ENCODE measurements at places on chromosomes 2 and 18.

DNA sequence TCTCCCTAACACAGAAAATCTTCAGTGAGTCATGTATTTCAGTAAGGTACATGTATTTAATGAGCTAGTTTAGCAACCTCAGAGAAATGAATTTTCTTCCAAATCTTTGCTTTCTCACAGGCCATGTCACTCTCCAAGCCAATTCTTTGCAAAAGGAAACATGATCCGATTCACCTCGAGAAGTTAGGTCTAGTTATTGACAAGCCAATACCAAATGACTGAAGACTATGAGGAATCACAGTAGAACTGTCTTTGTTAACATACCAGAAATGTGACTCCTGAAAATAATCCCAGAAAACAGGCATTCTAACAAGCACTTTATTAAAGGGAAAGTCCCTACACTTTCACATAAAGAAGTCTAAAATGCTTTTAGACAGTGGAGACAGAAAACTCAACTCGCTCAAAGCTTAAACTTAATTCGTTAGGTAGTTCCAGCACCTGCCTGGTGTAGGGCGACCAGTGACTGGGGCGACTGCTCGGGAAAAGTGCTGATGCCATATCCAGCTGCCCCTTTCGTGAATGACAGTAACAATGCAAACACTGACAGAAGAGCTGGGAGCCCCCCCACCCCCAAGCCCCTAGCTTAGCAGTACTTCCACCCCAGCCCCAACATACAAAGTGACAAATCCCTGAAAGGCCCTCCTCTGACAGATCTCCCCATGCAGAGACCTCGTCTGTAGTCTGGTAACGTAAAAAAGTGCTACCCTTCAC lies 1.8 kb downstream of the MEMO1 start:
- no peak for DNase-seq

- no peak for DNase-seq
Observed at GRCh38 chr18:35267161-35267651, 22.8 kb downstream of the ZSCAN30 start.

GRCh38 chr2:224194161-224194560 lies 155.1 kb upstream of the SERPINE2 start:
- DNase-seq: no peak

DNA sequence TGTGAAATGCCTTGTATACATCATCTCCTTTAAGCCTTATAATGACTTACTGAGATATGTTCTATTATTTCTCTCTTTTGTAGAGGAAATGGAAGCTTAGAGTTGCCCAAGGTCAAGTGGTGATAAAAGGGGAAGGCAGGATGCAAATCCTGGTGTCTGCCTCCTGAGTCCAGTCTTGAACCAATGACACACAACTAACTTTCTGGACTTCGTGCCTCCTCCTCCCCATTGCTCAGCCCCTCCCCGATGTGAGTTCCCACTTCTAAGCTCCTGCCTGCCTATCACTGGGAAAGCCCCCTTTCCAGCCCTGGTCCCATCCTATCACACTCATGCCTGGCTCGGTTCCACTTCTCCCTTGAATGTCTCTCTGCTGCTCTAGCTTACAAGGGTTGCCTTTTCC lies 6.9 kb upstream of the CTIF start:
- DNase-seq: no peak

DNA sequence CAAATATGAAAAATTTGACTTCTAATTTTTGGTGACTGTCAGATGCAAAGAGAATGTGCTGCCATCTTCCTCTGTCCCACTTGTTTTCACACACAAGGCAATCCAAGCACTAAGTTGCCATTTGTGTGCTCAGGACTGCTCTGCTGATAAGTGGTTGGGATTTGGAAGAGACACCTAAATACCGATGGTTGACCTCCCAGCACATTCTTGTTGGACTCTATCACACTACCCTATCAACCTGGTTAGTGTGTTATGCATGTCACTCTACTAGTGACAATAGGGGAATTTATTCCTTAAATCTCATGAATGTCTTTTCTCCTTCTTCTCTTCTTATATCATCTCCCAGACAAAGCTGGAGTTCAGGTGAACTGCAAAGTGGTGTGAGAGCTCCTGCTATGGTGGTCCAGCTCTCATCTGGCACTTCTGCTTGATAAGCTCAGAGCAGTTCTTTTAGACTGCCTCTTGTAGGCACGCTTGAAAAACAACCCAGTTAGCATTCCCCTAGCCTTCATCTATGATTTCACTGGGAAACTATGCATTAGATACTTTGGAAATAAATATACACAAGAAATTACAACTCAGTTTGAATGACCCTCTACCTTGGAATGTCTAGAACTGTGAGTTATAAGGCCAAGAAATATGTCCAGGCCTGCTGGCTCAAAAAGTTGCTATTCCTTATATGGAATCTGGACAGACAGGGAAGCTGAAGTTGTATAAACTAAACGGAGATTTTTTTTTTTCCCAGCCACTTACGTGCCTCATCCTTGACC lies 404.8 kb downstream of the MEIS1 start:
- DNase-seq: peak; percentile 97

GRCh38 chr2:239055756-239056493 lies 208.0 kb downstream of the TWIST2 start:
- no peak for DNase-seq

- DNase-seq: peak; percentile 43
Observed at GRCh38 chr2:64888591-64889309, 100.4 kb upstream of the SLC1A4 start.

DNA sequence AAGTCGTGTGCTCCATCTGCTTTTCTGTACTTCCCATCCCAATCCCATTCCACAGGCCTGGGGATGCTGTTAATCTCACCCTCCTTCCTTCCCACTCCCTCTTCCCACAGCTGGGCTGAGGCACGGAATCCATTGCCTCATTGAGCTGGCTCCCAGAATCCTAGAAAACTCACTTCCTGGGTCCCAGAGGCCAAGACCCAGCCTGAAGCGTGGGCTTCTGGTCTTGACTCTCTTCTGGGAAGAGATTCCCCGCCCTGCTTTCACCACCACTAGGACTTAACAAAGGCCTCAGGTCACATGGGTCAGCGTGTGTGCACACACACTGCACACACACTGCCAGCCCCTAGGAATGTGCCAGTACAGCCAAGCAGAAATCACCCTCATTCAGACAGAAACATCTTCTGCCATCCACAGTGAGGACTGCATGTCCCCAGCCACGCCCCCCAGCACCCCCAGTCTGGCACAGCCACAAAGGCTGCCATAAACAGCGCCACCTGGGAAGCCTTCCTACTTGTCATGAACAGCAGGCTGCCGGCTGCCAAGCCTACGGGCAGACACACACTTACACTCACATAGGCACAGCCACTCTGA lies 165.8 kb downstream of the TNS1 start:
- peak; percentile 37 for DNase-seq

DNA sequence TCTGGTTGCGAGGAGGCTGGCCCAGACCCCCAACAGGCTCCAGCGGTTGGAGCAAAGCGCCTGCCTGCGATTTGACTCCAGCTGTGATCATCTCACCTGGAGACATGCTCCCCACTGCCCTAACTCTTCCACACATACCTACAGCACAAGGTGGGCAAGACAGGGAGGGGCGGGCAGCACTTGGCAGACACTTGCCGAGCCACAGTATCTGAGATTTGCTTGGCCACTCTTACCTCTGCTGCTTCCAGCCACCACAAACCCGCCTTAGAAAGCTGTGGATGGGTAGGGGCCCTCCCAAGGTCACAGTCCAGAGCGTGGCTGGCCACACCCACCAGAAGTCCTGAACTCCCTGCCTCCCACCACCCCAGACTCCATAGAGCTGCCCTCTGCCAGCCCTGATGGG lies 8.2 kb downstream of the CYP26B1 start:
- DNase-seq: no peak

DNA sequence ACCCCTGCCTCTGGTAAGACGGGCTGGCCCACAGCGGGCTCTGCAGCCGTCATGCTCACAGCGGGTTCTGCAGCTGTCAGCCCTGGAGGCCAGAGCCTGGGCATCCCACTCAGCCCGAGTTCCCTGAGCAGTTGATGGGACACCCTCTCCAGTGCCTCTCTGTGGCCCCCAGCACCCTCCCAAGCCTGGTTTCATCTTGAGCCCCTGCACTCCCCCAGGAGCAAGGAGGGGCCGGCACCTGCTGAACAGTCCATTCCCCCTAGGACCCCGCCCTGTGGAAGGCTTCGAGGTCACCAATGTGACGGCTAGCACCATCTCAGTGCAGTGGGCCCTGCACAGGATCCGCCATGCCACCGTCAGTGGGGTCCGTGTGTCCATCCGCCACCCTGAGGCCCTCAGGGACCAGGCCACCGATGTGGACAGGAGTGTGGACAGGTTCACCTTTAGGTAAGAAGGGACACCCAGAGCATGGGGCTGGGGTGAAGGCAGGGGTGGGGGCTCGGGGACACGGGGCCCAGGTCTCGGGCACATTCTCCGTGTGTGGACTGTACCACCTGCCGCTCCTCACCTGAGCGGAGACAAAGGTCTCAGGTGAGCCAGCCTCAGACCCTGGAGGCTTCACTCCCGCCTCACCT lies 34.5 kb downstream of the MTERF4 start:
- no peak for DNase-seq

GRCh38 chr2:223815186-223815883 lies 22.0 kb downstream of the AP1S3 start:
- peak; percentile 79 for DNase-seq

DNA sequence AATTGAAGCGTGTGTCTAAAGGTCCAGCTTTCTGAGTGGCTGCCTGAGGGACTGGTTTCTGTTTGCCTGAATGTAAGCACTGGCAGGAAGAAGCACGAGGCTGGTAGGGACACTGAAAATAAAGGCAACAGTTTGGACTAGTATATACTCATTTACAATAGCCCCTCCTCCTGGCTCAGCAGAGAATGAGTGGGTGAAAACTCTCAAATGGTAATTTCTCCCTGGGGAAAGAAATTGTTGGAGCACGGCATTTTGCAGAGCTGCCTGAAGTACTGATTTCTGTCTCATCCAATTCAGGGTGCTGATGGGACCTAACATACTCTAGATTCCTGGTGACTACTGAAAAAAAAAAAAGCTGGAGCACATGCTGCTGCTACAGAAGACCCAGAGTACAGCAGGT lies 17.3 kb upstream of the SPP2 start:
- no peak for DNase-seq

- no peak for DNase-seq
Observed at GRCh38 chr2:194380011-194380410, 1277.0 kb upstream of the SLC39A10 start.

- DNase-seq: no peak
Observed at GRCh38 chr2:223474893-223475292, 127.3 kb downstream of the SCG2 start.

- DNase-seq: no peak
Observed at GRCh38 chr2:64213532-64214275, 69.5 kb upstream of the PELI1 start.

GRCh38 chr2:108916796-108917421 lies 72.1 kb downstream of the EDAR start:
- DNase-seq: no peak

DNA sequence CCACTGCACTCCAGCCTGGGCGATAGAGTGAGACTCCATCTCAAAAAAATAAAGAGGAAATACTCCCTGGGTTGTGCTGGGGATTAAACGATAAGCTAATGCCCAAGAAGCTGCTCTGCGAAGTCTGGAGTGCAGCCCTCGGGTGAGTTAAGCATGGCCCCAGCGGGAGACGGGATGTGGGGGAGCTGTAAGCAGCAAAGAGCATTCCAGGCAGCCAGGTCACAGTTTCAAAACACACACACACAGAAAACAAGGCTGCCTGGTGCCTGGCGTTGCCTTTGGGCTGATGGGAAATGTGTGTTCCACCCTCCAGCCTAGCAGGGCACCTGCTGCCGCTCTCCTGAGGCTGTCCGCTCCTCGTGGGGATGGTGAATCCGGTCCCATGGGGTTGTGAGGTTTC lies 24.1 kb downstream of the ODC1 start:
- DNase-seq: peak; percentile 42

DNA sequence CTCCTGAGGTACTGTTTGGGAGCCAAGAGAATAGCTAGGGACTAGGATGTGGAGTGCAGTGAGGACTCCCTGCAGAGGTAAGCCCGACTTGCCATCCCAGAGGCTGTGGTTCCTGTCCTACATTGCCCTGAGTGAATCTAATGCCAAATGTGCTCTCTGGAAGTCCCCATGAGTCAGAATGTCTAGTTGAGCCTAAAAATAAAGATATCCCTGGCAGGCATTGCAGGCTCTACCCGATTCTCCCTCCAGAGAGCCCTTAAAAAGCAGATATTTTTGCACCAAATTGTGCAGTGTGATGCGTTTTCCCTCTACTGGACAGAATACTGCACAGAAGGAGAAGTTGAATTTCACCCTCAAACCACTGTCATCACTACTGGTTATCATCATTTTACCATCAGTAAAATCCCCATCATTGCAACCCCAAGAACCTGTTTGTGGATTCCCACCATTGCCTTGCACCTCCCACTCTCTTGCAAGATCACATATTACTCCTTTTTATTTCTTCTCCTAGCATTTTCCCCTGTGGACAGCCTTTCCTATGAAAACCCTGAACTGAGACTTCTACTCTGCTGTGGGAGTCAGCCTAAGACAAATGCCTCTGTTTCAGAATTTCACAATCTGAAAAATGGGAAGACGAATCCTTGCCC lies 98.0 kb downstream of the MARCHF4 start:
- peak; percentile 31 for DNase-seq

DNA sequence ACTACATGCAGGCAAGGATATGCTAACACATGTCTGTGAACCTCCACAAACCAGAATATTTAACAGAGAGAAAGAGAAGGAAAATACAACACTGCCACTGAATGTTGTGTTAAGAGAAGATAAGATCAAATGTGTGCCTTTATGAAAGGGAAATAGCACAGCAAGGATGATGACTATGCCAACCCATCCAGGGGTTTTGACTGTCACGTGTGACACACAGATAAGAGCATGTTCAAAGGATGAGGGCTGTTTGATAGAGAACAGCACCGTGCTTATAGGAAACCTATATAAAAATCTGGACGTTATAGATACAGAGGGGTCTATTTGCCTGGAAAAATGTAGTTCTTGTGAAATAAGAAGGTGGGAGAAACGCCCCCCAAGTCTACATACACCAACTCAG lies 911.8 kb downstream of the CPS1 start:
- no peak for DNase-seq

GRCh38 chr2:231523451-231524285 lies 6.6 kb downstream of the NMUR1 start:
- no peak for DNase-seq

GRCh38 chr2:239264492-239264837 lies 136.4 kb downstream of the HDAC4 start:
- DNase-seq: no peak

DNA sequence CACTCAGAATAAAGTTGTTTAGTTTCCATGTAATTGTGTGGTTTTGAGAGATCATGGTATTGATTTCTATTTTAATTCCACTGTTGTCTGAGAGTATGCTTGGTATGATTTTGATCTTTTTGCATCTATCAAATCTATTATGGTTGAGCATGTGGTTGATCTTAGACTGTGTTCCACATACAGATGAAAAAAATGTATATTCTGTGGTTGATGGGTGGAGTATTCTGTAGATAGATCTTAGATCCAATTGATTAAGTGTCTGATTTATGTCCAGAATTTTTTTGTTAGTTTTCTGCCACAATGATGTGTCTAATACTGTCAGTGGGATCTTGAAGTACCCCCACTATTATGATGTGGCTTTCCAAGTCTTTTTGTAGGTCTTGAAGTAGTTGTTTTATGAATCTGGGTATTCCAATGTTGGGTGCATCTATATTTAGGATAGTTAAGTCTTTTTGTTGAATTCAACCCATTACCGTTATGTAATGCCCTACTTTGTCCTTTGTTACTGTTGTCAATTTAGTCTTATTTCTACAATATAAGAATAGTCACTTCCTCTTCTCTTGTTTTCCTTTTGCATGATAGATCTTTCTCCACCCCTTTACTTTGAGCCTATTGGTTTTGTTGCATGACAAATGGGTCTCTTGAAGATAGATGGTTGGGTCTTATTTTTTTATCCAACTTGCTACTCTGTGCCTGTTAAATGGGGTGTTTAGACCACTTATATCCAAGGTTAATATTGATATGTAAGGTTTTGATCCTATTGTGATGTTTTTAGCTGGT lies 101.8 kb downstream of the TRABD2A start:
- DNase-seq: no peak
